ENCODE measurements at places on chromosomes 4 and X.

- no peak for DNase-seq
Observed at GRCh38 chrX:110877326-110877725, 81.7 kb upstream of the CHRDL1 start.

- no peak for DNase-seq
Observed at GRCh38 chr4:143140696-143141095, 44.0 kb upstream of the USP38 start.

GRCh38 chr4:136012220-136012619 lies 1520.1 kb downstream of the PCDH18 start:
- no peak for DNase-seq

- DNase-seq = no peak
Observed at GRCh38 chr4:71746379-71746778, 37.5 kb downstream of the GC start.

DNA sequence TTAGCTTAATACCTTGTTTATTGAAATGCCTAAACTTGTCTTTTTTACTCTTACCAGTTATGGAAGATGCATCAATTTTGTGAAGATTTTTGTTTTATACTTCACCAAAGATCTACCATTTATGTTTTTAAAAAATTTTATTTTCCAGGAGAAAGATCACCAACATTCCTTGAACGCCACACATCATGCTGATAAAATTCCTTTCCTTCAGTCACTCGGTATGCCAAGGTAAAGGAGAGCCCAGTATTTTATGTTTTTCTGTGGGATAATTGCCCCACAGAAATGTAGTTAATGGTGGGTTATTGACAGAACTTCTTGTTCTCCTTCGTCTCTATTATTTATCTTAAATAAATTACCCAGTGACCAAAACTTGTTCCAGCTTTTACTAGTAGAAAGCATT lies 217.0 kb downstream of the GC start:
- DNase-seq = no peak

- DNase-seq = no peak
Observed at GRCh38 chrX:370244-370962, 16.3 kb downstream of the PPP2R3B start.

DNA sequence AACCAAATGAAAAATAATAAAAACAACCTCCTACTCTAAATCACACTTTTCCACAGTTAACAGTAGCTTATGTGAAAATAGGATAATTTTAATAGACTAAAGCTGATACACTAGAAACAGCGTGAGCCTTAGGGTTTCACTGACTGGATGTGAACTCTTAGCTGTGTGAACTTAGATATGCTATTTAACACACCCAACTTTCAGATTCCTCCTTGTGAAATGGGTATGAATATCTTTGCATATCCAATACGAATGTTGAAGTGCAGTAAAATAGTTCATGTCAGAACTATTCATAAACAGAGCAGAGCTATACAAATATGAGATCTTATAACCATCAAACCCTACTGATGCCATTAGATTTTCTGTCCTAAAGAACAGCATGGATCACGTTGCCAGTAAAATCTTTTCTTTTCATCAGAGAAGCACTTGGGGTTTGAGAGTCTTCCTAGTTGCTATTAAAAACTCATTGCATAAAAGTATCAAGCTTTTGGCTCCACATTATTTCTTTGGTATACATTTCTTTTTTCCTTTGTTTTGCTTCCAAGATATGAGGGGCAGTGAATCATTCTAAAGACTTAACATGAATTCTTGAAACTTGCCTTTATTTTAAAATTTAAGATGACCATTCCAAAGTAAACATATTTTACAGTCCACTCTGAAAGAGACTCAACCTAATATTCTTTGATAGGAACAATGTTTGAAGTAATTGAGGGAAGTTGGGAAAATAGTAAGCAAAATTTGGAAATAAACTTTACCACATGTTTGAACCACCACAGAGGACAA lies 102.4 kb downstream of the CPE start:
- DNase-seq = no peak

- DNase-seq = no peak
Observed at GRCh38 chr4:24117975-24118374, 228.1 kb upstream of the PPARGC1A start.

- peak; percentile 8 for DNase-seq
Observed at GRCh38 chr4:55291227-55291640, 54.8 kb upstream of the SRD5A3 start.

DNA sequence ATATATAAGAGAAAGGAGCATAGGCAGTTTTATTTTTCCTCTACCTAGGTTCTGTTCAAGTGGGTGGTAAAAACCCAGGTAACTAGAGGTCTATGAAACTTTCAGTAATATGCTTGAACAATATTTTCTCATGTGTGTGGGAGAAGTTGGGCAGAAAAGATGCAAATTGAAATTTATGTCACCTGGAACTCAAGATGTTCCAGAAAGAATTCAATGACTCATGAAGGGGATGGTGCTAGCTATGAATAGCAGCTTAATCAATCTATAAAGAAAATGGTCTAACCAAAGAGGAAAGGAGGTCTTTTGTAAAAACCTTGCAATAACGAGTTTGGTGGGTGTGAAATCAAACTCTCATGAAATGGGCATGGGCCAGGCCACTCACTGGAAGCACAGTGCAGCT lies 263.8 kb downstream of the INPP4B start:
- no peak for DNase-seq

GRCh38 chr4:185151296-185151695 lies 8.2 kb downstream of the SLC25A4 start:
- DNase-seq = no peak

GRCh38 chr4:120466429-120466828 lies 399.8 kb upstream of the MAD2L1 start:
- no peak for DNase-seq

GRCh38 chr4:25951390-25951952 lies 37.5 kb downstream of the SMIM20 start:
- DNase-seq = no peak

GRCh38 chrX:139691493-139691842 lies 16.5 kb downstream of the MCF2 start:
- DNase-seq = peak; percentile 14

DNA sequence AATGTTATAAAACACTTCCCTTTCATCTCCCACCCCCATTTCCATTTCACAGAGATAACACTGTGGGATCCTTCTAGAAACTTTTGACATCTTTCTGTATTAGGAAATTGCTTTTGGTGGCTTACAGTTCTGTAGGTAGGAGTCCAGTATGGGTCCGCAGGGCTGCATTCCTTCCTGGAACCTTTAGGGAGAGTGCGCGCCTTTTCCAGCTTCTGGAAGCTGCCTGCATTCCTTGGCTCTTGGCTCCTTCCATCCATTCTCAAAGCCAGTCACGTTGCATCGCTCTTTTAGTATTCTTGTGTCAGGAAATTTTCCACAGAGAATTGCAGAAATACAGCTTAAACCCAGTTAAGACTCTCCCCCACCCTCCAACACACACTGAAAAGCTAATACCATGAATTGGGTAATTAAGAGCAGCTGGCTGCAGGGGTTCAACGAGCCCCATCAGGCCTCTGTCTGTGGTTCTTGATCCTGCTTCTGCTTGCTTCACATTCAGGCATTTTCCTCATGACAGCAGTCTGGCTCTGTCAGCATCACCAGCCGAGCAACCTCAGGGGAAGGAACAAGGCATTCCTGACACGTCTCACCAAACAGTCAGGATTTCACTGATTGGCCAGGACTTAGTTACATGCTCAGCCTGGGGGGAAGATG lies 48.8 kb downstream of the SEPTIN11 start:
- no peak for DNase-seq

DNA sequence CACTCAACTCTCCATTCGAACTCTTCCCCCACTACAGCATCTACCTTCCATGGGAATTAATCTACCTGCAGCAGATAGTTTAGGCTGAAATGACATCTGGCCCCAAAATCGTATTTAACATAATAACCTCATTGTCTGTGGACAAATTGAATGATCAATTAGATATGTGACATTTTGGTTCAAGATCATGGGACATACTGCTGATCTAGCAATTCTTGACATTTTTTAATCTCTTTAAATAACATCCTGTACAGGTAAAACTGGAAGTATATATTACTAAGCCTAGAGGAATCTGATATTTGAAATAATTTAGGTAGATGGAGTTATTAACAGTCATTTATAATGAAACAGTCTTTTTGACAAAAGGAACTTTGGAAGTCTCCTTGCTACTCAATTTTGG lies 702.5 kb downstream of the NLGN4X start:
- no peak for DNase-seq

GRCh38 chrX:46408553-46409407 lies 136.4 kb downstream of the ZNF674 start:
- peak; percentile 44 for DNase-seq

DNA sequence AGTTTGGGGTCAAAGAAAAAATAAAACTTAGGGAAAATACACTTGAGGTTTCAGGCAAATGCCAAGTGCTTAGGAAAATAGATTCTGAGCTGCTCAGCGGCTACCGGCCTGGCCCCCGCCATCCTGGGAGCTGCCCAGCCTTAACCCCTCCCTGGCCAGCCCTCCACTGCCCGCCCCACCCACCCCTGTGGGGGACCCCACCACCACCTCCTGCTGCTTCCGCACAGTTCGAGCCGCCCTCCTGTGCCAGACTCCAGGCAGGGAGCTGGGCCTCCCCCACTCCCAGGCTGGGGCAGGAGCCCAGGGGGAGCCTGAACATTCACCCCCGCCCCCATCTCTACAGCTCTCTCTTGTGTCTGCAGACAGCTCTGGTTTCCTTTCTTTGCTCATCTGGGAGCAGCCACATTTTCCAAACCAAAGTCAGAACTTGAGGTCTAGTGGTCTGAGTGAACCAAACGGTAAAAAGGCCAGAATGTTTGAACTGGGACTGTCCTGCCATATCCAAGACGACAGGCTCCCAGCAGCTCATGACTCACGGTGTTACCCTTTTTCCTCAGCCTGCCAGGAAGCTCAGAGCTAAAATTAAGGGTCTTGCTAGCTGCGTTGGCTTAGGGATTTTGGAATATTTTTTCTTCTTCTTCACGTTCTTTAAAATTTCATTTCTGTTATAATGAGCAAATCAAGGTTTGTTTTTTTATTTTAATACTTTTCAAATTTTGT lies 4.7 kb upstream of the FGFR3 start:
- DNase-seq = no peak

DNA sequence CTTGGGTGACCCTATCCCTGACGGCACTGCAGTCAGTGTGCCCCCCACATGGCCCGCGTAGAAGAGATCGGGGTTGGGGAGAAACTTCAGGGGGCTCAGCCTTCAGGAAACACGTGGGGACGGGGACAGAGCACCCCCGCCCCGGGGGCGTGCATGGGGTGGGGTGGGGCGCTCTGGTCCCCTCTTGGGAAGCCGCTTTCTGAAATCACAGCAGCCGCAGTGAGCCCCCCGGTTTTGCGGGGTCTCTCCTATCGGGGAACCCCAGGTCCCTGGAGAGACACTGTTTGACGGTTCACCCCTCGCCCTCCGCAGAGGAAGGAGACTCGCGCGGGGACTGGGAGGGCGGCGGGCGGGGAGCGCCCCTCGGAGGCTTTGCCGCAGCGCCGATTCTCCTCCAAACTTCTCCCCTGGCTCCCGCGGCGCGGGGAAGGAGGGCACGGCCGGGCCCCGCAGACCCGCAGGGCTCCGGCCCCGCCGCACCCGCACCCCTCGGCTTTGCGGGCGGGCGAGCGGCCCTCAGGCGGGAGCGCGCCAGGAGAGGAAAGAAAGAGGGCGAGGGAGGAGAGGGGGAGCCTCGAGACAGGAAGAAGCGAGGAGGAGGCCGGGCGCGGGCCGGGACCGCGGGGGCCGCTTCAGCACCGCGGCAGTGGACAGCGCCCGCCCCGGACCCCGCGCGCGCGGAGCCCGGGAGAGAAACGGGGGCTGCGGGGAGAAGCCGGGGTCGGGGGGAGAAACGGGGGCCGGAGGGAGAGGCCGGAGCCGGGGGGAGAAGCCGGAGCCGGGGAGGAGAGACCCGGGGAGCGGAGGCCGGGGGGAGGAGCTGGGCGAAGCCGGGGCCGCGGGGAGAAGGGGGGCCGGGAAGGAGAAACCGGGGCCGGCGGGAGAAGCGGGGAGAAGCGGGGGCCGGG lies 612 bp downstream of the CPLX1 start:
- peak; percentile 81 for DNase-seq

DNA sequence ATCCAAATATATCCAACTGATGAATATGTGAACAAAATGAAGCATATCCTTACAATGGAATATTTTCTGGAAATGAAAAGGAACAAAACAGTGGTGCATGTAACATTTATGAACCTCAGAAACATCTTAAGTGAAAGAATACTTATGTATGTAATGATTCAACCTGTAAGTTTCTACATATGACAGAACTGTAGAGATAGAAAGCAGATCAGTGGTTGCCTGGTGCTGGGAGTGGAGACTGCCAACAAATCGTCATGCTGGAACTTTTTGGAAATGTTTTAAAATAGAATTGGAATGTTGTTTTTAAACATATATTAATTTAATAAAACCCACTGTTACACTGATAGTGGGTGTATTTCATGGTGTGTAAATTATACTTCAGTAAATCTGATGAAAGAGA lies 667.5 kb downstream of the RAPGEF2 start:
- no peak for DNase-seq

- DNase-seq = no peak
Observed at GRCh38 chr4:126238013-126238412, 923.3 kb downstream of the FAT4 start.

- DNase-seq = no peak
Observed at GRCh38 chrX:151552743-151553142, 10.7 kb upstream of the PASD1 start.

DNA sequence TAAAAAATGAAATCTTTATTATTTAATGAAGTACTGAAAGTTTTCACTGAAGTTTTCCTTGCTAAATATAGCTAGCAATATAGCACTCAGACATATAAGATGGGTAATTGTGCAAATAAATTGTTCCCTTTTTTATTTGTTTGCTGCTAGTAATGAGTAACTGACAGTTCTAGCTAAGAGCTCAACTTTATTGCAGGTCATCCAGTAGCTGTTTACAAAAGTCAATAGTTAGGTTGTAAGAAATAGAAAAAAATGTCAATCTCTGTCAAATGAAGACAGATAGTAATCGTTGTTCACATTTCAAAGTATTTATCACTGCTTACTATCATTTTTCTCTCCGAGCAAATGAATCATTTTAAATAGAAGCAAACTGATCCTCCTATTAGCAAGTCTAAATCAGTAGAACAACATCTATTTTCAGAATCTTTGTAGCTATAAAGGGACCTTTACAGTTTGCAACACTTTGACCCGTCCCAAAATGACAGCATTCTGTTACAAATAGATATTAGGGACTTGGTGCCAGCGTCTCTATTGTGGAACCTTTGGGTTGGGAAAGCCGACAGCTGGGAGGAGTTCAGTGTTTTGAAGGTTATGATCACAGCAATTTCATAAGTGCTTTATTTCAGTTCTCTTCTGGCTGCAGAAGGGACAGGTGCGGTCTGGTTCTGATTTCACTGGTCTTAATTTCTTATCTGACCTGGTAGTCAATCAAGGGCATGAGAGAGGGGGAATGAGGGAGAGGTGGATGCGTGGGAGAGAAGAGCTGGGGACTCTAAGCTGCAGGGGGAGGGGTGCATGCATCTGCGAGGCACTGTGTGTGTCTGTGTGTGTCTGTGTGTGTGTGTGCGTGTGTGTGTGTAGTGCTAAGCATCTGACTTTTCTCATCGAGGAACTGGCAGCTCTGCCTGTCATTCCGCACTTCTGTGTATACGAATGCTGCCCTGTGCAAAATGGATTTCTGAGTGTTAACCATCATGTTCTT lies 227.9 kb upstream of the PITX2 start:
- DNase-seq = no peak

All from GM03348 (cell line).